Left lung (tissue), 14 donors: ENCODE measurements at places on chromosomes 2 and 18. TPM values are rescaled to one million over a fixed set of nuclear protein-coding genes. Genes with fewer than 3 reads are reported as not detected.

GRCh38 chr2:71458413-71459083 lies 5.2 kb downstream of the DYSF start:
- no peak for DNase-seq

RBM43 gene
- polyA plus RNA-seq: 24.2 TPM

GRCh38 chr2:220959391-220959802 lies 612.7 kb downstream of the EPHA4 start:
- no peak for DNase-seq

TANK gene
- 64.8 TPM for polyA plus RNA-seq

DNA sequence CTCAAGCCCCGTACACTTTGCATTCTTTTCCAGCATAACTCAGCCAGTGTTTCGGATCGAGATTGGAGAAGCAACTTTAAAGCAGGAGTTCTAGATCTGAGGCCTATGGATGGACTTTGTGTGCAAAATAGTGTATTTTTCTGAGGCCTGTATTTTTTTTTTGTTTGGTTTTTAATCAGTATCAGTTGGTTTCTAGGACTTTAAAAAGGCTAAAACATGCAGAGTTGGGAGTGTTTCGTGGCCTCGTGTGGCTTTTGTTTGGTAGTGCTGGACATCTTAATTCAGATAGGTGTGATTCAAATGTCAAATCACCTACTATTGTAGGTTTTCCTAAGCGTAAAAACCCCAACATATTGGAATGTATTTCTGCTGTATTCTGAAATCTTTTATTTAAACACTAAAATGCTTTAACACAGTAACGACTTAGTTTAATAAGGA lies 282 bp upstream of the PUS10 start:
- DNase-seq: peak; percentile 15

DNA sequence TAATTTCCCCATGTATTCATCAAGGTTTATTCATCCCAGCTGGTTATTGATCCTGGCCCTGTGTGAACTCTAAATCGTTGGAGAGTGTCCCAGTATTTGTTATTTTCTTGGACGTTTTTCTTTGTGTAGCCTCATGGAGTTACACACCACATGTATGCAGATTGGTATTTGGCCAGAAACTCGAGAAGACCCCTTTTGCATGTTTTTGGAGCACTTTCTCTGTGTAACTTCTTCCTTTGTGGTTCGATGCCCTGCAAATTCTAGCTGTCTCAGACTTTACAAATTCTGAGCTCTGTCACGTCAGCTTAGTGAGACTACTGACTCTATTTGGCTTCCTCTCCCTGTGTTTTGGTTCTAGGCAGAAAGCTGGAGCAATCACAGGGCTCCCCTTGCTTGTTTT lies 198.7 kb downstream of the MCFD2 start:
- DNase-seq: no peak

SULT1C4 gene
- polyA plus RNA-seq: 74.0 TPM

DNA sequence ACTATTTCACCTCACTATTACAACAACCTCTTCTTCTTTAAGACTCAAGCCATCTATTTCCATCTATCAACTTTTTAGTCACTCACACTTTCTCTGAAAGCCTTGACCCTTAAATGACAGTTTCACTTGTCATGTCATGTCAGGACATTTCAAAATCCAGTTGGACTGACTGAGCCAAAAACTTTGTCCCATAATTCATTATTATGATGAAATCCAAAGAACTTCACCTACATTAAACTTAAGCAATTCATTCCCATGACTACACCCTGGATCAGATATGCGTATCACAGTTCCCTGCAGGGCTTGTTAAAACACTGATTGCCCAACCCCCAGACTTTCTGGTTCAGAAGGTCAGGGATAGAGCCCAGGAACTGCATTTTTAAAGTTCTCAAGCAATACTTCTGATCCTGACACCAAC lies 26.5 kb downstream of the LDAH start:
- no peak for DNase-seq

FHOD3 gene
- polyA plus RNA-seq: 1.3 TPM

GRCh38 chr2:3305952-3306351 lies 71.7 kb downstream of the EIPR1 start:
- peak; percentile 51 for DNase-seq

- no peak for DNase-seq
These were observed 141.4 kb downstream of the KCTD1 start for GRCh38 chr18:26406854-26407517.

- DNase-seq: no peak
These were observed 510.2 kb upstream of the ID2 start for GRCh38 chr2:8171608-8172007.

- no peak for DNase-seq
These were observed 7.7 kb downstream of the MGAT5 start for GRCh38 chr2:134261398-134262131.

DNA sequence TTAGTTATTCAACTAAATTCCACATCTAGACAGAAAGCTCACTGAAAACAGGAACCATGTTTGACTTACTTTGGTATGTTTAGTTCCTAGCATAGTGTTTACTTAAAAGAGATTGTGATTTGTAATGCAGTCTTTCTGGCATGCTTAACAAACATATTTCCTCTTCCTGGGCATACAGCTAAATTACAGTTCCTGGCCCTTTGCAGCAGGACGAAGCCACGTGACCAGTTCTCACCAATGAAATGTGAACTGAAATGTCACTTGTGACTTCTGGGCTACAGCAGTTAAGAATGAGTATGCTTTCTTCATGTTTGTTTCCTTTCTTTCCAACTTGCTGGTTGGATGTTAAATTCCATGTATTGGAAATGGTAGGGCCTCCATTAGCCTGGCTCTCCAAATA lies 330.5 kb downstream of the FIGN start:
- no peak for DNase-seq

GRCh38 chr2:88866756-88867155 lies 175.3 kb downstream of the RPIA start:
- no peak for DNase-seq

DNA sequence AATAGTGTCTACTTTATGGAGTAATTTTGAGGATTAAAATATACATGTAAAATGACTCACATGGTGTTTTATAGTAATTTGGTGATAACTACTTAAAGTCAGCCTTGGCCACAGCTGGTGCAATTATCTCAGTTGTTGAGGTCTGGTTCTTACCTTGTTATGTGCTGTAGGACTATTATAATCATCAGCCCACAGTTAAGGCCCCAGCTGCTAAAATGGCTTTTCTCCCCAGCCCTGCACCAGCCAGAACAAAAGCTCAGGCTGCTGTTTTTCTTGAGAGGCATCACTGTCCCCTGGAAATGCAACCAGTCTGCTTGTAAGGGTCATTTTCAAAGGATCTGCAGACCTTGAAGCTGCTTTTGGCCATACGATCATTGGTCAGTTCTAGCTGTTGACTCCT lies 283.3 kb upstream of the THUMPD2 start:
- DNase-seq: no peak

DNA sequence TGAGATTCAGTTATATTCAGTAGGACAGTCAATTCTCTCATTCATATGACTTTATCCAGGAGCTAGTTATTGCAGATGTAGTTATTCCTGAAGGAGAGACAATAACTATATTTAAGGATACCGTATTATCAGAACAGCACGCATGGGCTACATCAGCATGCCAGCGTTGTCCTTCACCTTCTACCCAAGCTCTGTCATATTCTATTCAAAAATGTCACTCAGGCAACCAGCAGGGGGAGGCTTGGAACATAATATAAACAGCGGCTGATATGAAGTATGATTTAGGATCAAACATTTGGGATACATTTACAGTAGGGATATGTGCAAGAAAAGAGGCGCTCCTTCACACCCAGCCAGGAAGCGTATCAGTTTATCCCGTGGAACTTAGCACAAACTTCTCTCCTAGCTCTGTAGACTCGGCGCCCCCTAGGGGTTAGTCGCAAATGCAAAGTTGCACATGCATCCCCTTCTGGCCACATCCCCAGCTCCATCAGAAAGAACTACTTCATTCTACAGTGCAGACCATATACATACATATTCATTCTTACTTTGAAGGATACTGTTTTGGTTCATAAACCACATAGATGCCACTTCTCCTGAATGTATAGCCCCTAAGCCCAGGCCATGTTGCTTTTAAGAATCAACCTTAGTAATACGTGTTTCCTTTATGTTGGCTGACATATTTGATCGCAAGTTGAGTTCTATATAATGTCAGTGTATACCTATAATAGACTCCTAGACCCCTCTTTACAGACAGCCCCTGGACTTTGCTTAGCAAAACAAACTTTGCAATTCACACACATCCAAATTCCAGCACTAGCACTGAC lies 759.4 kb downstream of the ADCYAP1 start:
- peak; percentile 66 for DNase-seq

- no peak for DNase-seq
These were observed 289.3 kb downstream of the FSIP2 start for GRCh38 chr2:186027922-186028321.

- no peak for DNase-seq
These were observed 5.1 kb downstream of the NEUROD1 start for GRCh38 chr2:181675254-181675653.

DNA sequence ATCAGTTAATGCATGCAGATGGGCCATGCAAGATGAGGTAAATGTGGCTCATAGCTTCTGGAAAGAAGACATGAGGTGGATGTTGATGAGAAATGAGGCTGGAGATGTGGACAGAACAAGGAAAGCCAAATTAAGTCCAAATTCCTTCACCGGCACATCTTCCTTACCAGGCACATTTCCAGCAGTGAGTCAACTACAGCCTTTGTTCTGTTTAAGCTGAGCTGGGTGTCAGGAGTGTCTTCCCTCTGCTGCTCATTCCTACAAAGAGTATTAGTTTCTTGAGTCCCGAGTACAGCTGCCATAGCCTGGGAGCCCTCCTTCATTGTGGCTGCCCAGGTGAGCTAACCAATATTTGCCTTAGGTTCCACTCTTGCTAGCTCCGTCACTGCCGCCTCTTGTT lies 945.0 kb downstream of the SLC4A3 start:
- no peak for DNase-seq

PRSS56 gene
- not detected for polyA plus RNA-seq

- DNase-seq: no peak
These were observed 286.4 kb upstream of the CNTNAP5 start for GRCh38 chr2:123738643-123739042.

MROH2A gene
- polyA plus RNA-seq: 0.76 TPM

DNA sequence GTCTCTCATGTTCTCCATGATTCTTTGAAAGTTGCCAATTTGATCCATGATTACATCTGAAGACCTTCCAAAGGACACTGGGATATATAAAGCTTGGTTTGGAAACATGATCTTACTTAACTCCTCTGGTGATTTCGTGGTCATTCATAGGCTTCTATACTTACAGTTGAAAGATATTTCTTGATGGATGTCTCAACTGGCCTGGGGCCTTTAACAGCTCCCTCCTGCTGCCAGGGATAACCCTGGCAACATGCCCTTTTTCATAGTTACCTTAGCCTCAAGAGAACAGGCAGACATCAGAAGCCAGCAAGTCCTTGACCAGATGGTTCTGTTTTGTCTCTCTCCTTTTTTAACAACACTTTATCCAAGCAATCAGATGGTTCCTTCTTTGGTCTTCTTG lies 23.5 kb upstream of the MFF start:
- DNase-seq: no peak
